SJSA1 (cell line): ENCODE measurements at places on chromosomes 2 and 18. TPM values are rescaled to one million over a fixed set of nuclear protein-coding genes. Genes with fewer than 3 reads are reported as not detected.
A peak's percentile ranks its signal among the peaks of the same experiment; 100 is the strongest.

Gene MBD2
- 38.4 and 41.5 TPM in 2 replicates for total RNA-seq

Gene CHMP1B
- 27.2 and 32.9 TPM in 2 replicates for total RNA-seq

Gene STARD6
- 1.2 TPM in 1 of 2 replicates, not detected in the other for total RNA-seq

Gene BBS5
- 3.4 and 4.3 TPM in 2 replicates for total RNA-seq

Gene CDH2
- 47.2 and 75.7 TPM in 2 replicates for total RNA-seq

Gene PRSS56
- total RNA-seq, result not detected in 2 replicates

Gene KLHL29
- 1.1 and 1.9 TPM in 2 replicates for total RNA-seq

Gene SLC14A1
- total RNA-seq, result 5.1 and 7.8 TPM in 2 replicates

Gene EN1
- 4.0 and 4.7 TPM in 2 replicates for total RNA-seq

Gene SERPINB2
- 0.74 TPM in 1 of 2 replicates, not detected in the other for total RNA-seq

DNA sequence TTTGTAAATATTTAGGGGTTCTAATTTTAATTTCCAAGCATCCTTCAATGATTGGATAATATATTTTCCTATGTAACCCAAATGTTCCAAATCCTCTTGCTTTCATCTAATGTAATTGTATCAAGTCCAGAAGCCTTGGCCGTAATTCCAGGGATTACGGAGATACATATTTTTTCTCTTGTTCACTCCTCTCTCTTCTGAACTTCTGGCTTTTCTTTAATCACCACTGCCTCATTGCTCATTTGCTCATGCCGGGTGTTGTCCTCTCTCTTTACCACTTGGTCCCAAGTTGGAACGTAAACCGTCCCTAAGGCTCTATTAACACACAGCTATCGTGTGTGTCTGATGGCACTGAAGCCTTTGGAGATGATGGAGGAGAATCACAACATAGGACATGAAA, 188.7 kb upstream of the COL3A1 start:
- no peak for DNase-seq

DNA sequence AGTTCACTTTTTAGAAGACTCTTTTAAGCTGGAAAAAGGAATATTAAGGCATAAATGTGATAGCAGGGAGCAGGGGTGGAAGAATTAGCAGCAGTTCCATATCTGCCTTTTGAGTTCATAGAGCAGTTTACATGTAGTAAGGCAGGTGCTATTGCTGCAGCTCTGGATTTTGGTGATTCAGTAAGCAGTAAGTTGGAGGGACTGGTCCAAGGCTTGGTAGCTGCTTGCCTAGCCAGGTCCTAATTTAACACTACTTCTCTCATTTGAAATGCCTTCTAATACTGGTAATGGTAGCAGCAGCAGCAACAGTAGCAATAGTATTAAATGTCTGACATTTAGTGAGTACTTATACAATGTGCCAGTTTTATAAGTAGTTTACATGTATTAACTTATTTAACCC, 30.0 kb downstream of the HAT1 start:
- DNase-seq, result no peak

- DNase-seq, result peak; percentile 66
Measured at GRCh38 chr2:101120124-101120996, 30.8 kb downstream of the TBC1D8 start.

- no peak for DNase-seq
Measured at GRCh38 chr2:42470706-42471105, 23.1 kb downstream of the KCNG3 start.

GRCh38 chr2:69237070-69237670, 149.9 kb downstream of the GFPT1 start:
- no peak for DNase-seq

GRCh38 chr2:163644238-163644637, 91.6 kb downstream of the FIGN start:
- no peak for DNase-seq

DNA sequence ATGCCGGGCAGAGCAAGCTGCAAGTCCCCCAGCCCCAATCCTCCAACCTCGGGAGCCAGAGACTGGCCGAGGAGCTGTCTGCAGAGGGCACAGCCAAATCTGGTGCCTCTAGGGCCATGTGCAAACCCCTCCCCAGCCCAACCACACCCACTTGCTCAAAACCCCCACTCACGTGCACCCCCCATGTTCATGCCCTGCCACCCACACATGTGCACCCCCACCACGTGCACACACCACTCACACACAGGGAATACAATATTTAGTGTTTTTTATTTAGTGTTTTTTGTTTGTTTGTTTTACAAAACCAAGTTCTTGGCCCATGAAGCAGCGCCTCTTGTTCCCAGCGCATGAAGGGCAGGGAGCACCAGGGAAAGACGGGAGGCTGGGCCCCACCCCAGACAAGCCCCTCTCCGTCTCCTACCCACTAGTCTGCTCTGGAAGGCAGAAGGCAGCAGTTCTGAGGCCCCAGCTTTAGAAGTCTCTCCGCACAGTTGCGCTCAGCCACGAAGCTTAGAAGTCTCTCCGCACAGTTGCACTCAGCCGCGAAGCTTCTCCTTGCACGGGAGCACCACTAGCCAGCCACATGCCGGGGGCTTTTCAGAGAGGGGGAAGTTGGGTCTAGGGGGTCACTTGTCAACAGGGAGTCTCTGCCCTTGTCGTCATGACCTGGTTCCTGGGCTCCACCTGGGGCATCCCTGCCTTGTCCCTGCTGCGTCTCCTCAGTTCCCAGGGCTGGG, 276.1 kb upstream of the HDAC4 start:
- peak; percentile 36 for DNase-seq

DNA sequence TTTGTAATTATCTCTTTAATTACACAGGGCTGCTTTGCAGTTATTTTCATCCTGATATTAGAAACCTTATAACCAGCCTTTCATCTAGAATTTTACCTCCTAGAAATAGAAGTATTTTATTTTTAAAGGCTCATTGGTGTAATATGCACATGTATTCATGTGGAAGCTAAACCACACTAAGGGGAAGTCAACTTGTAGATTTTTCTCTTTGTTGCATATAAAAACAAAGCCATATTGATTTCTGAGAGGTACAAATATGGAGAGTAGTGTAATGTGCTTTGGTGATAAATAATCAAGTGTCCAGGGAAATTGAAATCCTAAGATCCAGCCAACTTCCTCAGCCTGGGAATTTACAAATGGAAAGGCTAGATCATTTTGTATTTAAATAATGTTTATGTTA, 301.2 kb downstream of the LRATD1 start:
- no peak for DNase-seq

- no peak for DNase-seq
Measured at GRCh38 chr18:48886520-48887293, 64.1 kb downstream of the SMAD7 start.

DNA sequence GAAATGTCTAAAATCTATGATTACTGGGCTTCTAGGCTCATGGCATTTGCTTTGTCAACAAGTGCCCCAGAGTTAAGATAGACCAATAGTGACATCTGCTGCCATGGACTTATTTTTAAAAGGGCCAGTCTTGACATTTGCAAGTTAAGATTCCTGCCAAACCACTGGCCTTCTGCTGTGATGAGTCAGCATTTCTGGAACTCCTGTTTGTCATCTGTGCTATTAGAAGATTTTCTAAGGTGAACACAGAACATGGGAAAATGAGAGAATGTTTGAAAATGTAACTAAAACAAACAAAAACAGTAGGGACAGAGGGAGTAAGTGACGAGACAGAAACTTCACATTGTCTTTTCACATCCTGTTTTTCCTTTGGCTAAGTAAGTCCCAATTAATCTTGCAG, 93.7 kb upstream of the WDR75 start:
- DNase-seq, result peak; percentile 89

DNA sequence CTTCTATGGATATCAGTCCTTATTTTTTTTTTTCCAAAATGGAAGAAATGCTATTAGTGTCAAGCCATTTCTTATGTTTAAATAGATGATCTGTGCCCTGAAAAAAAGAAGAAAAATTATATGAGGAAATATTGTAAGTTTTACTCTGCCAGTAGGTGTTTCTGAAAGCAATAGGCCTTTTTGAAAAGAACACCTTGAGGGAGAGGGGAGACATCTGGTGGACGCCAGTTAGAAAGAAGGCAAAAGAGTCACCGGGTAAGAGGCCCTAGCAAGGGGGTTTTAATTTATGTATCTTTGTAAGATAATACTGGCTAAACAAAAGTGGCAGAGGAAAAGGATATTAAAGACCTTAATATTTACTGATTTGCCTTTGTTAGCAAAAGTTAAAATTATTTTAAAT, 56.1 kb downstream of the DYNAP start:
- no peak for DNase-seq

- DNase-seq, result peak; percentile 24
Measured at GRCh38 chr2:119233326-119234020, 9.8 kb downstream of the STEAP3 start.

DNA sequence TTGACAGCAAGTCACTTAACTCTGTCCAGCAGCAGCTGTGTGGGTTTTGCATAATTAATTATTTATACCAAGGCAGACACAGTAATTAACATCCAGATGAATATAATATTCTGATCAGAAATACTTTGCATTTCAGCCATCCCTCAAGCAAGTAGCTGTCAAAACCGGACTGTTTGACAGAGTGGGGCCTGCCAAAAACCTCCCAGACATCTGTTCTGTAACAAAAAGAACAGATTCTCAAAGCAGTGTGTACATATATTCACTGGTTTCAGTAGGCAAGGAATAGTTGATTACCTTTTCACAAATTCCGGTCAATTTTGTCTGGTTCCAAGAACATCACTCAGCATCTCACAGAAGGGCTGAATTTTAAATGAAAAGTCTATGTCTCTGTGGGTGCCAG, 291.6 kb downstream of the CMPK2 start:
- no peak for DNase-seq

DNA sequence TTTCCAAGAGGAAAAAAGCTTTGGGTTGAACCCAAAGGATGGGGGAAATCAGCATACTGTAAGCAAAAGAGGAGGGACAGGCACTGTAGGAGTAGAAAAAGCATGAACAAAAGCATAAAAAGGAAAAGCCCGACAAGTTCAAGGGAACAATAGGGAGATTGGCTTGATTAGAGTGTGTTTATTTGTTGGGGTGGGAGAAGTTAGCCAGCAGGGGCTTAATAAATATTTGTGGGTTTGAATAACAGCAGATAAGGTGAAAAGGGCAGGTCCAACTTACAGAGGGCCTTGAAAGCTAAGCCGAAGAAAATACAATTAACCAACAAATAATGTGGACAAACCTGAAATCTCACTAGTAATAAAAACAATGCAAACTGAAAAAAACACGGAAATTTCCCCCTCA, 126.7 kb downstream of the THADA start:
- DNase-seq, result peak; percentile 52

DNA sequence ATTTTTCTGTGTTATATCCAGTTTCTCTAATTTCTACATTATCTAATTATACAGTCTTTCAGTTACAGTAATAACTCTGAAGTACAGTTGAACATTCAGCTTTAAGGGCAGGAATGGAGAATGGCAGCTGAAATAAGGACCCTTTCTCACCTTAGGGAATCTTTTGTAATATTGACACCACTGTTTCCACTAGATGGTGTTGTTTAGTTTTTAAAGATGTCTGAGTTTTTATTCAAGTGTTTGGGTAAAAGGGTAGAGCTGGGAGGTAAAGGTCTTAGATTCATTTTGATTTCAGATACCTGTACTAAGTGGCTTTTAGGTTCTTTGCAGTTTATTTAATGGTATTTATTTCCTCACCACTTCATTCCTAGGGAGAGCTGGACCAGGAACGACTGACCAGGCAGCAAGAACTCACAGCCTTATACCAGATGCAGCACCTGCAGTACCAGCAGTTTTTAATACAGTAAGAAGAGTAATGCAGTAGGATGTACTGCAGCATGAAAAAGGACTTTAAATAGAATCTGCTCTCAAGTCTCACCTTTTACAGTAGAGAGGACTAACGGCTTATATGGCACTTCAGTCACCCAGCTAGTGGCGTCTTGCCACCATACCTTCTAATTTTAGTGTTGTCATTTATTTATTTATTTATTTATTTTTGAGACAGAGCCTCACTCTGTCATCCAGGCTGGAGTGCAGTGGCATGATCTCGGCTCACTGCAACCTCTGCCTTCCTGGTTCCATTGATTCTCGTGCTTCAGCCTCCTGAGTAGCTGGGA, 33.2 kb upstream of the KCNJ13 start:
- no peak for DNase-seq

- DNase-seq, result no peak
Measured at GRCh38 chr2:7510353-7510752, 593.1 kb downstream of the RNF144A start.

GRCh38 chr18:58962336-58962735, 97.7 kb downstream of the ZNF532 start:
- no peak for DNase-seq

DNA sequence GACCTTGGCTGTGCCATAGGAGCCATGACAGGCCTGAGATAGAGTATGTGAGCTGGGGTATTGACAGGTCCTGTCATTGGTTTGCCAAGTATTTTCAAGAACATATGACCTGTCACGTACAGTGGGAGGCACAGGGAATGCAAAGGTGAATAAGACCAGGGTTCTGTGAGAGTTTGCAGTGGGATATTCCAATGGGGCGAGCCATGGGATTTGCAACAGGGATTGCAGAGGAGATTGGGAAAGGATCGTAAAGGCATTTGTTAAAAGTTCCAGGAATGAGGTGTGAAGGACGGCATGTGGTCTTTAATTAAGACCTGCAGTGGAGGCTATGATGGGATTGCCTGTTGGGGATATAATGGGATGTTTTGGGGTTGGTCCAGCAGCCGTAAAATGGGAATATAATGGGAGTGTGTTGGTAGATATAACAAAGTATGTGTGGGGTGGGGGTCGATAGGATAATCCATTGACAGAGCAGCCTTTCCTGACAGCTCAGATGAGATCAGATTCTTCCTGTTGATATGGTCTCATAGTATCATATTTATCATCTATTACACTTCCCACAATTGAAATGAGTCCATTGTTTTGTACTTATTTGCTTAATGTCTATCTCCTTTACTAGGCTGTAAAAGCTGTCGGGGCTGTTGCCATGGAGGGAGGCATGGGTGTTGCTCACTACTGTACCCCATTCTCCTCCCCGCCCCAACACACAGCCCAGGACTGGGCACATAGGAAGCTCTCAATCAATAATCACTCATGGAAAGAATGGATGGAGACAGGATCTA, 38.1 kb downstream of the PKDCC start:
- no peak for DNase-seq

DNA sequence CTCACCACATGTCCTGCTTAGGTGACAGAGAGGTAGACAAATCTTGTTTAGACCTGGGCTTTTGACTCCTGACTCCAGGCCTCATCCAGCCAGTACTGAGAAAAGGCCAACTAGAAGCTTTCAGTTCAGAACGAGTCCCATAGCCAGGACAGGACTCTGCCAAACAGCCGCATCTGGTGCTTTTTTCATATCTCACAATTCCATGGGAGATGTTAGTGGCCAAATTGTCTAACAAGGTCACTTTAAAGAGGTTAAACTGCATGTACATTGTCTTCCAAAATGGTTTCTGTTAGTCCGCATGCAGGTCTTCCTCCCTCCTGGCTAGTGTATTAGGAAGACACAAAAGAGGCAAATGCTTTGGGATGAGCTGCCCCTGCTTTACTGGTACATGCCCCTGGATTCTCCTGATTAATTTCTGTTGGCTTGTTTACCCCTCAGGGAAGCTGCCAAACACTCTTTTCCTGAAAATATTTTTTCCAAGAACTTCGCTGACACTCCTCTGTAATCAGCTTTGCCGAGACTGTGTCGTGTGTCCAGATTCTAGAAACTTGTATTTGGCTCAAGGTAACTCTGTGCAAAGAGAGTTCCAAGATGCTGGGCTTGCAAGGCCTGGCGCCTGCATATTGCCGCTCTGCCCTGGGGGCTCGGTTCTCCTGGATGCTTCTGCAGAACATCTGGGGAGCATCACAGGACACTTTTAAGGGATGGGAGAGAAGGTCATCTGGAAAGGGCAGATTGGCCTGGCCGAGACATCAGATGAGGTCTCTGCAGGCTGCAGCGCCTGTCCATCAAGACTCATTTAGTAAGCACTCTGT, 209.2 kb upstream of the APCDD1 start:
- DNase-seq, result no peak
